RWPE1 (cell line): ENCODE measurements at places on chromosomes 1 and 21.
A peak's percentile ranks its signal among the peaks of the same experiment; 100 is the strongest.

GRCh38 chr1:41466146-41466545 is 18.3 kb downstream of the EDN2 start:
- DNase-seq: no peak

GRCh38 chr1:39845569-39846566 is 37.4 kb downstream of the TRIT1 start:
- DNase-seq: peak; percentile 39

- no peak for DNase-seq
Measured at GRCh38 chr1:147579532-147579931, 38.2 kb downstream of the BCL9 start.

GRCh38 chr1:35797380-35797779 is 10.4 kb upstream of the AGO4 start:
- DNase-seq: no peak

DNA sequence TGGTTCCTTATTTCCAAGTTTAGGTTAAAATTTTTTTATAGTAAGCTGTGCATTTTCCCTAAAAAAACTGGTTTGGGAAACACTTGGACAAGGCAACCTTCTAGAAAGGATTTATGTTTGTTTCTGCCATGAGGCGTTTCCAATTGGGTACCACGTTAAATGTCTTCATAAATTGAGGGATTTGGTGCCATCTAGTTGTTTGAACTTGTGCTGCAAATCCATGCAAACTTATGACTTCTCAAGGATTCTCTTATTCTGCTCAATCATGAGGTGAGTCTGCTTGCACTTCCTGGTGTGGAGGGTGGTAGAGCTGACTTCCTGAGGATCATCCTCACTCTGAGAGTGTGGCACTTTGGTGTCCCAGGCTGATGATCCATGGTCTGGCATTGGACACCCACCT is 123.3 kb downstream of the PCNX2 start:
- DNase-seq: no peak

GRCh38 chr1:93713341-93713740 is 31.7 kb upstream of the BCAR3 start:
- DNase-seq: no peak

DNA sequence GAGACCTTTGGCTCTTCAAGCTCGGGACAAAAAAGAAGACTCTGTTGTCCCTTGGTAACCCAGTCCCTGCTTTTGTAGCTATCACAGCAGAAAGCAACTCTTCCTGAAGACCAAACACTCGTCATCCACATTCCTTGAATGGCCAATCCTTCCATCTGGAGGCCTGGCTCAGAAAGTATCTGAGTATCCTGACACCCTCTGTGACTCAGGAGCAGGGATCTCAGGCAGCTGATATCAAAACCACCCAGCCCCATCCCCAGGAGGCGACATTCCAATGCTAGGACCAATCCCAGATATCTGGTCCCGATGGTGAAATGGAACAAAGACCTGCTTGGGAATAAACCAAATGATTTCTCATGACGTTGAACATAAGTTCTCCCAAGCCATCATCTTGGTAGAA is 112.5 kb downstream of the TAS1R2 start:
- no peak for DNase-seq

- no peak for DNase-seq
Measured at GRCh38 chr1:77280962-77281361, 857 bp upstream of the AK5 start.

DNA sequence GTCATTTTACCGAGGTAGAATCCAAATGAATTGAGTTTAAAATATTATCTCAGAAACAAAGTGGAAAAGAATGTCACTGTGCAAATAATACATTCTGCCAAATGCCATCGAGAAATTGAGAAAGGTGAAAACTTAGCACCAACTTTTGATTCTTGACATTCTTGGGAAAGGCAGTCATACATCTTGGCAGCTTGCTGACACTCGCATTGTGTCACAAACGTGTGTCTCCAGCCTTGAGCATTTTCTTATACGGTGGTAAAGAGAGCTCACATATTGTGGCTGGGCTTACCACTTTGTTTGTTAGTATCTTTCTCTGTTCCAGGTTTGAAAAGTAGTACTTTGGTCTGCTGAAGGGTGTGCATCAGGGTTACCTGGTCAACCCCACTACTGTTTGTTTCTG is 1456.1 kb downstream of the BRINP3 start:
- no peak for DNase-seq

- no peak for DNase-seq
Measured at GRCh38 chr1:51172811-51173210, 63.3 kb upstream of the RNF11 start.

DNA sequence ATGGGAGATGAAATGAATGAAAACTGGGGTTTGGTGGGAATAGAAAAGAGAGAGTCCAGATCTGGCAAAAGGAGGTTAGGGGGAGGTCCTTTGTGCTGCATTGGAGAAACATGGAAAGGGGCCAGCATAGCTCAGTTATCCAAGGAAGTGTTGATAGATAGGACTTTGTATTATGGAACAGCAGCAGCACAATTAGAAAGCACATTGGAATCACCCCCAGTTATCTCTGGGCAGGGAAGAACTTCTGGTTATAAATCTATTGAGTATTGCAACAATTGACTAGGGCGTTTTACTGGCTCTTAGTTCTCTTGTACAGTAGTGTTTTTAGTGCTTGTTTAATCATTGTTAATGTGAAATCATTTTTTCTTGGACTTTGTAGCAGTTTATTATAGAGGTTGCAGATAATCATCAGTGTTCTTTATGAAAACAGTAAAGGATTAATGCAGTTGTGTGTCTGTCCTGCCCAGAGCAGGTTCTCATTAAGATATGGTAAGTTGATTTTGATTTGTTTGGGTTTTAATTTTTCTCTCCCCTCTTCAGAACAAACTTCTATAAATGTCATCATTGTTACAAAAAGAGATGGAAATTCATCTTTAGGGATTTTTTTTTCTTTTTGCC is 76.6 kb downstream of the NR5A2 start:
- DNase-seq: no peak

GRCh38 chr1:57826535-57826934 is 402.7 kb upstream of the DAB1 start:
- DNase-seq: no peak

DNA sequence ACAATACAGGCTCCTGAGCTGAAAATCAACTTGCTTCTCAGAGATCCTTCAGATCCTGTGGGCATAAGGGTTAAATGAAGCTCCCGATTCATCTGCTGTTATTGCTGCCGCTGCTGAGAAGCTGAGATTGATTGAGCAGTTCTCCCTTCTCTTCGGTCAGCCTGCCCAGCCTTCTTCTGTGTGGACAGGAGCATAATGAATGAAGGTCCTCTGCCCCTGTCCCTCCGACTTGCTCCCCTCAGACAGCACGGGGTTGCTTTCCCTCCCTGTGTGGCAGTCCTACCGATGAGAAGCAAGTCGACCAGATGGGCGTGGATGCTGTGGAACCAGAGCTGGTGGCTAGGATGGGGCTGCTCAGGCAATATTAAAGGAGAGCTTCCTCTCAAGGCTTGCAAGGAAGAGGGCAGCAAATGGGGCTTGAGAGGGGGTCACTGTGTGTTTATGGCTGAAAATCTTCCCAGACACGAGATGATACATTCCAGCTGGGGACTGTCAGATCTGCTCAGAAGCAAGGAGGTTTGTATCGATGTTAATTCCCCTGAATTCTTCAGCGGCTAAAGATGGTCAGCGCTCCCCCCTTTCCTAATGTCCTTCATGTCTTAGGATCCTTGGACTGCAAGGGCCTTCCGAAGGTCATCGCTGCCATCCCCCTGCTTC is 63.9 kb upstream of the GOLT1A start:
- DNase-seq: no peak

- no peak for DNase-seq
Measured at GRCh38 chr21:14875704-14876523, 188.9 kb downstream of the NRIP1 start.

DNA sequence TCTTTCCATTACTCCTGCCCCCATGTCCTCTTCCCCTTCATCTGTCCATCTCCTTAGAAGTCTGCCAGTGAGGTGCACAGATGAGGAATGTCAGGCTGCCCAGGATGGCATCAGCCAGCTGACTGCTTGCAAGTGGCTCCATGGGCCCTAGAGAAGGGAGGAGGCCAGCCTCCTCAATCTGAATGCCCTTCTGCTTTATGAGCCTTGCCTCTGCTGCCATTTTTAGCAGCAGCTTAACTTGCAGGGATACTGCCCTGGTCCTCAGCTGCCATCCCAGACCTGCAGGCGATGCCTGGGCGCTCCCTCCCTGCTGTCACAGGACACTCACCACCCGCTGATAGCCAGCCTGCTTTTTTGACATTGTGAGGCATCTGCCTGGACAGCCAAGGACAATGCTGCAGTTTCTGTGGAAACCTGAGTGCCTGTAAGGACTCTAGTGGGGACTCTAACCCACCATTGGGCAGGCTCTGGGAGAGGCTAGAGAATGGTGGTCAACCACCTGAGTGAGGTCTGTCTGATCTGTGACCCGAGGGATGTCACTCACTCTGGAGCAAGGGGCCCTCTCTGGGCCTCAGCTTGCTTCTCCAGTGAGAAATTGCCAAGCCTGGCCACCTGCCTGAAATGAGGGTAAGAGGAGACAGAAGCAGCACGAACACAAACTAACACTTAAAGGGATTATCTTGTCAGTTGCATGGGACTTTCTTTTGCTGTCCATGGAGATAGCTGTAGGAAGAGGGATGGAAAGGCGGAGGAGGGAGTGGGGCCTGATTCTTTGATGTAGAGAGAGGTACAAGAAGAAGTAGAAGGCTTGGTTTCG is 185.0 kb downstream of the MIS18A start:
- no peak for DNase-seq

- DNase-seq: no peak
Measured at GRCh38 chr1:152697701-152698600, at the start of gene LCE2A. LCE2A (plus strand) TSS chr1:152698345; CDS start chr1:152698902, 557 bp downstream.

- peak; percentile 57 for DNase-seq
Measured at GRCh38 chr1:1080122-1080757, 6.1 kb upstream of the RNF223 start.

- no peak for DNase-seq
Measured at GRCh38 chr1:90411185-90411584, 305.9 kb downstream of the BARHL2 start.

DNA sequence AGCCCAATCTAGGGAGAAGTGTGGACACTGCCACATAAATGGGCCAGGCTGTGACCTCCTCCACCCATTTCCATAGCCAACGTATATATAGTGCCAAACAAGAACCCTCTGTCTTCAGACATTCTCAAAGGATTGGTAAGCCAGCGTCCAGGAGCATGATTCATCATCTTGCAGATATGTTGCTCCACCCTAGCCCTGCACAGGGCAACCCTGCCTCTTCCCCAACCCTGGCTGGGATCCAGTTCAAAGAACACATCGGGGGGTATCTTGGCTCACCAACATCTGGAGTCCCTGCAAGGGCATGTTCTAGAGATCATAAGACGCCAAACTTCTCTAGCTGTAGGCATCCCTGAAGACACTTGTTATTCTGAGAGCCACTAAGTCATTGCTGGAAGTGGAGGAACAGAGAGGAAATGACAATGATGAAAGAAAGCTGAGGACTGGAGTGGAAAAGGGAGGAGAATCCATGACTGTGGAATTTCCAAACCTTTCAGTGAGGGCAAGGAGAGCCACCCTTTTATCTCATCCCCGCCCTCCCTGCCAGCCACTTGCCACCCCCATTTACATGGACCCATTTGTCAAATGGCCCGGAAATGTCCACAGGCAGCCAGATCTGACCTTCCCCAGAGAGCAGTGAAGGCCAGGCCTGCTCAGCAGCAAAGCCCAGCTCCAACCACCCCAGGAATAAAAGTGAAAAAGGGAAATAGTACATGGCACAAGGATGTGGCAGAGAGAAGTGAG is 144.1 kb upstream of the CTTNBP2NL start:
- peak; percentile 86 for DNase-seq

DNA sequence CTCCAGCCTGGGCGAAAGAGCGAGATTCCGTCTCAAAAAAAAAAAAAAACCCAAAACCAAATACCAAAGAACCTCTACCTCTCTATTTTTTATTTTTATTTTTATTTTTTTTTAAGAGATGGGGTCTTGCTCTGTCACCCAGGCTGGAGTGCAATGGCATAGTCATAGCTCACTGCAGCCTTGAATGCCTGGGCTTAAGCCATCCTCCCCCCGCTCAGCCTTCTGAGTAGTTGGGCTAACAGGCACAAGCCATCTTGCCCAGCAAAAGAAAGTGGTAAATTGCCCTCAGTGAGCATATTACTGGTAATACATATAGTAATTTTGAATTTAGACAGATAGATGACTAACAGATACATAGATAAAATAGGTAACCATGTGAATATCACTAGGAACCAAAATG is 77.4 kb downstream of the ASH1L start:
- DNase-seq: no peak

DNA sequence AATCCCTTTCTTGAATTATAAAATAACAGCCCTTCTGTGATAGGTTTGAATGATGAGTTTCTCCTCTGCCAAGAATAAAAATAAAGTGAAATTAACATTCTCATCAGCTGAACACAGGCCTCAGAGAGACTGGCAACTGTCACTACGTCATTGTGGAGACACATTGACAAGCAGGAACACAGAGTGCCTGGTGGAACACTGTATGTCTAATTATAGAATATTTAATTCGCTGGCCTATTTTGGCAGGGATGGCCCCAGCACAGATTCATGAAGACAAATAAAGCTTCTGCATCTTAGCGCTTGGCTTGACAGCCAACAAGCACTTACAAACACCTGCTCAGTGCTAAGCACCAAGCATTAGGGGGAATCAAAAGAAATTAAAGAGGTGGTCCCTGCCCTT is 52.0 kb upstream of the SMYD2 start:
- DNase-seq: no peak

- no peak for DNase-seq
Measured at GRCh38 chr21:45161038-45161945, 86.9 kb downstream of the ADARB1 start.

DNA sequence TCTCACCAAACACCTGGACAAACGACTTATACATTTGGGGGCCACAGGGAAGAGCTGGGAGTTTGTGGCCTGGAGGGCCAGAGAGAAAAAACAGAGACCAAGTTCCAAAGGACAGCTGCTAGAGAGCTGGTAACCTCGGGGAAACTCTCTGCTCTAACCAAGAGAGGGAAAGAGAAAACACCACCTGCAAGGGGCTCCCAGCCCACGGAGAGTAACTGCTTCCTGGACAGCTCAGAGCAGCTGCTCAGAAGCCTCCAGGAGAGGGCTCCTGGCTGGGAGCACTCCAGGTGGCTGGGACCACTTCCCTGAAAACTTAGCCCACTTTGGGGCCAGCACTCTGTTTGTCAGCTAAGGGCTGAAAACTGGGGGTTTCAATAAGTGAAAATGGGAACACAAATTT is 154.8 kb upstream of the GRIK3 start:
- no peak for DNase-seq

- no peak for DNase-seq
Measured at GRCh38 chr21:19228226-19228625, 824.6 kb upstream of the TMPRSS15 start.

- no peak for DNase-seq
Measured at GRCh38 chr1:213697192-213697802, 290.5 kb upstream of the PROX1 start.

GRCh38 chr1:212979340-212980122 is 29.2 kb downstream of the VASH2 start:
- DNase-seq: no peak

- no peak for DNase-seq
Measured at GRCh38 chr1:100387209-100387608, 34.9 kb downstream of the CDC14A start.
